Activated CD4-positive, alpha-beta T cell treated with anti-CD3 and anti-CD28 coated beads, Interleukin-2, amount 10 ng/mL, durations not matched to agents 24 days and 14 days (primary cell): ENCODE measurements at places on chromosomes 2 and 18. TPM values are rescaled to one million over a fixed set of nuclear protein-coding genes. Genes with fewer than 3 reads are reported as not detected.
A peak's percentile ranks its signal among the peaks of the same experiment; 100 is the strongest.

GRCh38 chr2:77013457-77013856, 508.7 kb downstream of the LRRTM4 start:
- no peak for DNase-seq
- no peak overlapping the region for H3K27ac ChIP-seq
- no peaks in the 10 kb centered on the region for H3K4me1 ChIP-seq
- H3K36me3 ChIP-seq, result no peaks in the 10 kb centered on the region
- H3K4me3 ChIP-seq, result no peak overlapping the region
- H3K27me3 ChIP-seq, result no peaks in the 10 kb centered on the region

GRCh38 chr2:239226677-239227581, 173.9 kb downstream of the HDAC4 start:
- H3K36me3 ChIP-seq, result peaks cover 15% of the 10 kb centered on the region
- peaks cover 45% of the 10 kb centered on the region for H3K4me1 ChIP-seq
- no peak for DNase-seq
- no peak overlapping the region for H3K27ac ChIP-seq
- H3K4me3 ChIP-seq, result no peak overlapping the region

- DNase-seq, result no peak
- H3K4me1 ChIP-seq, result no peaks in the 10 kb centered on the region
- no peak overlapping the region for H3K27ac ChIP-seq
- no peak overlapping the region for H3K4me3 ChIP-seq
- H3K27me3 ChIP-seq, result no peaks in the 10 kb centered on the region
Measured at GRCh38 chr2:60094450-60094929, 459.0 kb downstream of the BCL11A start.

- H3K27me3 ChIP-seq, result peaks cover 2% of the 10 kb centered on the region
- H3K27ac ChIP-seq, result no peak overlapping the region
- H3K4me1 ChIP-seq, result no peaks in the 10 kb centered on the region
- H3K36me3 ChIP-seq, result no peaks in the 10 kb centered on the region
- H3K4me3 ChIP-seq, result no peak overlapping the region
Measured at GRCh38 chr2:2633017-2633416, 301.9 kb upstream of the MYT1L start.

DNA sequence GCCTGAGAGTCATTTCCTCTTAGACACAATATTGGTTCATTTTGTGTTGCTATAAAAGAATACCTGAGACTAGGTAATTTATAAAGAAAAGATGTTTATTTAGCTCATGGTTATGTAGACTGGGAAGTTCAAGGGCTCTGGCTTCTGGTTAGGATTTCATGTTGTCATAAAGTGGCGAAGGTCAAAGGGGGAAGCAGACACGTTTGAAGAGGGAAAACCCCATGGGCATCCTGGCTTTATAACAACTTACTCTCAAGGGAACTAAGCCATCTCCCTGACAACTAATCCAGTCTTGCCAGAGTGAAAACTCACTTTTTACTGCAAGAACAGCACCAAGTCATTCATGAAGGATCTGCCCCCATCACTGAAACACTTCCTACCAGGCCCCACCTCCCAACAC, 89.7 kb upstream of the RNF152 start:
- peaks cover 4% of the 10 kb centered on the region for H3K27me3 ChIP-seq
- no peak overlapping the region for H3K4me3 ChIP-seq
- no peak overlapping the region for H3K27ac ChIP-seq
- DNase-seq, result peak; percentile 46
- peaks cover 7% of the 10 kb centered on the region for H3K4me1 ChIP-seq

GRCh38 chr18:24801001-24801400, 340.6 kb downstream of the HRH4 start:
- H3K27me3 ChIP-seq, result no peaks in the 10 kb centered on the region
- no peak overlapping the region for H3K27ac ChIP-seq
- H3K36me3 ChIP-seq, result no peaks in the 10 kb centered on the region
- no peaks in the 10 kb centered on the region for H3K4me1 ChIP-seq
- no peak for DNase-seq
- H3K4me3 ChIP-seq, result no peak overlapping the region

GRCh38 chr2:110853516-110853915, 121.1 kb downstream of the ACOXL start:
- no peaks in the 10 kb centered on the region for H3K36me3 ChIP-seq
- peak; percentile 84 for DNase-seq
- no peak overlapping the region for H3K4me3 ChIP-seq
- H3K4me1 ChIP-seq, result peaks cover 67% of the 10 kb centered on the region

The ZAP70 gene
- 240 and 242 TPM in 2 replicates for total RNA-seq

The AMMECR1L gene
- 20.2 and 21.0 TPM in 2 replicates for total RNA-seq

The CCDC141 gene
- 2.1 and 2.5 TPM in 2 replicates for total RNA-seq
